ENCODE measurements at places on chromosomes 2 and 18.

DNA sequence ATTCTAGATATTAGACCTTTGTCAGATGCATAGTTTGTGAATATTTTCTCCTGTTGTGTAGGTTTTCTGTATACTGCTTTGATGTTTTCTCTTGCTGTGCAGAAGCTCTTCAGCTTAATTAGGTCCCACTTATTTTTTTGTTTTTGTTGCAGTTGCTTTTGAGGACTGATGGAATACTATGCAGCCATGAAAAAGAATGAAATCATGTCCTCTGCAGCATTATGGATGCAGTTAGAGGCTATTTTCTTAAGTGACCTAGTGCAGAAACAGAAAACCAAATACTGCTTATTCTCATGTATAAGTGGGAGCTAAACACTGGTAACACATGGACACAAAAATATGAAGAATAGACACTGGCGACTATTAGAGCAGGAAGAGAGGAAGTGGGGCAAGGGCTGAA lies 155.0 kb upstream of the HNMT start:
- no peak for DNase-seq

DNA sequence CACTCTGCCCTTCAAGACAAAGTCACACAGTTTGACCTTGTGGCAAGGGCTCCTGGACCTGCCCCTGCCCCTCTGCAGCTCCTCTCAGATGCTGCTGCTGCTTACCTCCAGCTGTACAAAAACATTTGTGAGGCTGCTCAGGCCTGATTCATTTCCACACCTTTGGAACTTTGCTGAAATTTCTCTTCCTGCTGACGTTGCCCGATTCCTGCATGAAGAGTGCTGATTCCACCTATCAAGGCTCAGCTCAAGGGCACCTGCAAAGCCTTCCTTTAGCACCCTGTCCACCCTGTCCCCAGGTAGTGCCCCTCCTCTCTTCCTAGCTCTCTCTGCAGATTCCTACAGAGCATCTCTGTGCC lies 738.3 kb upstream of the HS6ST1 start:
- no peak for DNase-seq

GRCh38 chr18:57050310-57050949 lies 96.5 kb upstream of the BOD1L2 start:
- DNase-seq = no peak

DNA sequence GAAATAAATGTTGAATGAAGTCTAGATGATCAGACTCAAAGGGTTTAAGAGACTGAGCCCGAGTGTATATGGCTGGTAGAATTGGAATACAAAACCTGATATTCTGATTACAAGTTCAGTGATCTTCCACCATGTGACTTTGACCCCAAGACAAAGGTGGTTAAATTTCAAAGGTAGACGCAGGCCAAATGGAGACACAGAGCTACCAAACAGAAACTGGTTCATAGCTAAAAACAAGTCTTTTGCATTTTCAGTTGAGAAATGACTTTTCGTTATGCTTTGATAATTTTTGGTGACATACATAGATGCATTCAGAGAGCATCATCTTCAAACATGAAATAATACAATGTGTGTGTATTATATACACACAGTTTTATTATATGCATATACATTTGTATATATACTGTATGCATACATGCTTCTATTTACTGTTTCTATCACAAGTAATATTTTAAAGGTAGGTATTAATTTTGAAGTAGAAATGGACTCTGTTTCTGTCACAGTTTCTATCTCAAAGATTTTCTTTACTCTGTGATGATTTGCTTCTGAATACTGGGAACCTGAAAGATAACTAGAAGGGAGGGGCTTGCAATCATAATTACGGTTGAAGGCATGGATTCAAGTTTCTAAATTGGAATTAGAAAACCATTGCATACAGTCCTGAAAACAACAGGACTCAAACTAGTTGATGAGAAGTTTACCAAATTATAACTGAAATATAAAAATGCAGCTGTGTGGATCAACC lies 142.3 kb downstream of the ABCA12 start:
- DNase-seq = no peak

DNA sequence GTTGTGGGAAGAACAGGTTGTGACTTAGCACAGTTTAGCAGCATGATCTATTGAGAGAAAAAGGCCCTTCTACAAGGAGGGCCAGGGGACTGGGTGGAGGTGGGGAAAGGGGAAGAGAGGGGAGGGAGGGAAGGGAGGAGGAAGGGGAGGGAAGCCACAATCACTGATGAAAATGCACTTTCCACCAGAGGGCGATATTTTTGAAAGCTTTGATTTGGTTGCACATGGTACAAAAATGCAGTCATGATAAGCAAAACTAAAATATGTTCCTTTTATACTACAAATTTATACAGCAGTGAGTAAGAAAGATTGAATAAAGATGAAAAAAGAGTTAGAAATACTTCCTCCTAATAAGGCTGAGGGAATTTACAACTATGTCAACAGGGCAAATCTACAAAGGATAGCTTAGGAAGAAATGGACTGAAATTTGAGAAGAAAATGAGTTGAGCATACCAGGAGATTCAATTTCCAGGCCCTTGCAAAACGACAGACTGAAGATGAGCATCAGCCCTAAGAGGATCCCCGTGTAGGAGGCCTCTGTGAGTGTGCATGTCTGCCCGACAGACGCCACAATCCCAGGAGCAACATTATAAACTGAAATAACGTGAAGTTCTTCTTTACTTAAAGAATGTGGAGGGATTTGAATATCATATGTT lies 17.2 kb downstream of the SH3YL1 start:
- peak; percentile 54 for DNase-seq

DNA sequence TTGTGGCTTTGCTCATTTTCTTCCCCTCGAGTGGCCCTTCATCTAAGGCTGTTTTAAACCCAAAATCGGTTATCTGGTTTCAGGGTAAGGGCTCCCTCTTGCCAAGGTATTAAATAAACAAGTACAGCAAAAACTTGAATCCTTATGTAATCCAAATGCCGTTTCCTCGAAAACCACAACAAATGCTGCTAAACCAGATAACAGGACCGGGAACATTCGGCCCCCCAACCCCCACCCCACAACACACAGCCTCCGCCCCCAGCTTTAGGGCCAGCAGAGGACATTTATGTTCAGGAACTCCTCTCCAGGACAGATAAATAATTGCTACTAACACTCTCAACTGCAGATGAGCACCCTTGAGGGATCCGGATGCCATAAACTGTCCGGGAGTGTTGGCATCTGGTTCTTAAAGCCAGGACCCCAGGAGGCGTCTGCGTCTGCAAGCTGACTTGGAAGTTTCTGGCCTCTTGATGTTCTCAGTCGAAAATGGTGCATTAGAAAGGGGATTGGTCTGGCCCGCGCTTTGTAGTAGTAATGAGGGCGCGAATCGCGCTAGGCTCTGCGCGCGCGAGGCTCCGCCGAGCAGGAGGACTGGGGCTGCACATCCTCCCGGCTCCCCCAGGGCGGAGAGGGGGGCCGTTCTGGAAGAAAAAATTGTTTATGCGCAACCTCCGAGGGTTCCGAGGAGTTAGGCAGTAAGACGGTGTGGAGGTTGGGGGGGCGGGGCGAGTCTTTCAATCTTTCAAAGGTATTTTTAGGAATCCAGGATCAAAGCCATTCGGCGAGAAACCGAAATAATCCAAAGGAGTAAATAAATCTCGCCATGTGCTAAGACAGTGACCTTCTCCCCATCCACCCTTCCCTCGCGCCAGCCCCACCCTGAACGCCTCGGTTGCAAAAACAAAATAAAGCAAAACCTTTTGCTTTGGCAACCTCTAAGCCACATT lies 3.9 kb upstream of the ID2 start:
- no peak for DNase-seq

- DNase-seq = no peak
Measured at GRCh38 chr2:160934263-160934662, 226.0 kb upstream of the TANK start.

DNA sequence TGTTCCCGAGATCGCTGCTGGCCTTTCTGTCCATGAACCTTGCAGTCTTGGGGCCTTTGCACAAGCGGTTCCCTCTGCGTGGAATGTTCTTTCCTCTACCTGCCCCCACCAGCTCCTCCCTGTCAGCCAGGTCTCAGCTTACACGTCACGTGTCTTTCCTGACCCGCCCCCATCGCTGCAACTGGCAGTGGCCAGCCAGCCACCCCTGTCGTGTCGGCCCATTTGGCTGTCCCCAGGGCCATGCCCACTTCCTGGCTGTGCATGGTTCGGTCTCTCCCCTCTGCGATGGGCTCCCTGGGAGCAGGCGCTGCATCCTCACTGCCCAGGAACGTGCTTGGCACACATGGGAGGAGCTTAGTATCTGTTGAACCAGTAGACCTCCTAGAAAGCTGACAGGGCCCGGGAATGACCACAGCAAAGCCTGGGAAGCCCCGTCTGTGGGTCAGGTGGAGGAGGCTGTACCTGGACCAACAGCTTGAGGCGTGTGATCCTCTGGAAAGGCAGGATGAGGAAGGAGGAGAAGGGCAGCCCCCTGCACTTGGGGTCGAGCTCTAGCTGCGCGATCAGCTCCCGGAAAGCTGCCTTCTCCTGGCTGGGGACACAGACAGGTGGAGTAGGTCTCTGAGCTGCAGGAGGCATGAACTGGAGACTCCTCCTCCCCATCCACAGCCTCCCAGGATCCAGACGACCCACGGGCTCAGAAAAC lies 21.0 kb downstream of the SNORC start:
- DNase-seq = no peak

DNA sequence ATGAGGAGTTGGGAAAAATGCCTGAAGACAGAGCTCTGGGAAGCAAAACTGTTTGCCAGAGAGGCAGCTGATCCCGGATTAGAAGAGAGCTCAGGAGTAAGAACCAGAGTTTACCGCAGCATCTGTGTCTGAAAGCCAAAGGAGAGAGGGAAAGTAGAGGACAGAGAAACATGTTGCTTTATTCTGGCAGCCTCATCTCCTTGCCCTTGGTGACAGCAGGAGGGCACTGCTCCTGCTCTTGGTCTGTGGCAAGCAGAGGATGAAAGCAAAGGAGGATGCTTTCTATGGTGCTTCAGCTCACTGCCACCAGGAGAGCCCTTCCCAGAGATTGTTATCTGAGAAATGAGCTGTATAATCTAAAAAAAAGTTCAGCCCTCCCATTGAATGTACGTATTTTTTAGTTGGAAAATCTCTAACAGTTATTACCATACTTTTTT lies 7.7 kb downstream of the SLC1A4 start:
- no peak for DNase-seq

DNA sequence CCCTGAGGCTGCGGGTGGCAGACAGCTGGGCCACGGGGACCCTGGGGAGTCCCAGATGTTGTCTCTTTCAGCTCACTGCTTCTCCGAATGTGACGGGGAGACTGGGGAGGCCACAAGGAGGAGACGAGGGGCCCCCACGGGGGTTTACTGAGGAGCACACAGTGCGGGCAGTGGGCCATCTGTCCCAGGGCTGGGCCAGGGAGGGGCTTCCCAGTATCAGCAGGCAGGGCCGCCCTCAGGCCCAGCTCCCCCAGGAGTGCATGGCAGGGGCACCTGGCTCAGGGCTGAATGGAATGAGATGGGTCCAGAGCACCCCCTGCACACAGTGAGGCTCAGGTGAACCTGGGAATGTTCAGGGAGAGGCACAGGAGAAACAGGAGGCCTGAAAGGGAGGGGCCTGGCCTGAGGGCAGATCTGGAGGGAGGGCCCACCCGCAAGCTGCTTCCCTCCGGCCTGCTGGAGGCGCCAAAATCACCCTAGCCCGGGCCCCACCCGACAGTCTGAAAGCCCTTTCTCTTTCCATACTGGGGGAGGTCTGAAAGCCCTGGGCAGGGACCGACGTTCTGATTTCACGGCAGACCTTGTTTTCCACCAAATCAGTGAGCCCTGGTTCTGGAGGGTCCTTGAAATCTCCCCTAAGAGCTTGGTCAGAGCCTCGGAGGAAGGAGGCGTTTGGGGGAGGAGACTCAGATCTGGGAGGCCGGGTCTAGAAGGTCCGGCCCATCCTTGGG lies 35.5 kb upstream of the PTMA start:
- DNase-seq = no peak

- no peak for DNase-seq
Measured at GRCh38 chr2:238260883-238261282, 21.0 kb upstream of the HES6 start.

DNA sequence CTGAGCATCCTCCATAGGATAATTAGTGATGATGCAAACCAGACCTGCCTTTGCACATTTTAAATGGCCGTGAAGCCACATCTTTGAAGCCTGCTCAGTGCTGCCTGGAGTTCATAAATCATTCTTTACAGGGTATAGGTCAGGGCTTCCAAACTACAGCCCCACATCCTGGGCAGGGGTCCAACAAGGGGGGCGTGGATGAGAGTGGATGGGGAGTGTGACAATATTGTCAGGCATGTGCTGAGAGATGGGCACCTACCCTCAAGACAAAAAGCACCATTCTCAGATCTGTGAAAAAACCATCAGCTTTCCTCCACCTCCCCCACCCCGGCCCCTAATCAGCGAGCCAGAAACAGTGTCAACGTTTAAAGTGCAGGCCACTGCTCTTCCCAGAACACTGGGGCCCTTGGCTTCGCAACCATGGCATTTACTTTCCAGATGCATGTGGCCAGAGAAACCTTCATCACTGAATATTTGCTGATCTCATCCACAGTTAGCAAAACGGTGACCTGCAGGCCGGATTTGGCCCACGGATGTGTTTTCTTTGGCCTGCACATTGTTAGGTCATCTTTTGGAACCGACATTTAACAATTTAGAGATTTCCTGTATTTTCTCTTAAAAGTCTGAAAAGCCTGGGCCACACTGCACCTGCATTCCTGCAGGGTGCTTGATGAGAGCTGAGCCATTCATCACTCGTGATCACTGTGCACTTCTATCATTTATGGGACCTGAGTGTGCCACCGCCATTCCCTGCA lies 130.7 kb downstream of the ANKRD44 start:
- no peak for DNase-seq

GRCh38 chr2:207291625-207292252 lies 126.0 kb upstream of the KLF7 start:
- no peak for DNase-seq

GRCh38 chr2:129904532-129905446 lies 74.7 kb upstream of the RAB6C start:
- DNase-seq = no peak

DNA sequence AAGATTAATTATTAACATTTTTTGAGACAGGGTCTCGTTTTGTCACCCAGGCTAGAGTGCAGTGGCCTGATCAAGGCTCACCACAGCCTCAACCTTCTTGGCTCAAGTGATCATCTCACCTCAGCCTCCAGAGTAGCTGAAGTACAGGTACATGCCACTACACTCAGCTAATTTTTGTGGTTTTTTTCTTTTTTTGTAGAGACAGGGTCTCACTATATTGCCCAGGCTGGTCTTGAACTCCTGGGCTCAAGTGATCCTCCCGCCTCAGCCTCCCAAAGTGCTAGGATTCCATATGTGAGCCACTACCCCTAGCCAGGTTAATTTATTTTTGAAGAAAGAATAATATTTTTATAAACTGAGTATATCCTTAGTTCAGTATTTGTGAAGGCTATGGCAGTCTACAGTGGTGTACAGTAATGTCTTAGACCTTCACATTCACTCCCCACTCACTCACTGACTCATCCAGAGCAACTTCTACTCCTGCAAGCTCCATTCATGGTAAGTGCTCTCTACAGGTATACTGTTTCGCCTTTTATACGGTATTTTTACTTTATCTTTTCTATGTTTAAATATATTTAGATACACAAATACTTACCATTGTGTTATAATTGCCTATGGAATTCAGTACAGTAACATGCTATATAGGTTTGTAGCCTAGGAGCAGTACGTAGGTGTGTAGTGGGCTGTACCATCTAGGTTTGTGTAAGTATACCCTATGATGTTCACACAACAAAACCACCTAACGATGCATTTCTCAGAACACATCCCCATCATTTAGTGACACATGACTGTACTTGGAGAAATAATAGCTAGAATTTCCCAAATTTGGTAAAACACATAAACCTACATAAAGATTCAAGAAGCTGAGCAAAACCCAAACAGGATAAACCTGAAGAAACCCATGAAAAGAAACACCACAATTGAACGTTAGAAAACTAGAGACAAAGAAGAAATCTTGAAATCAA lies 38.6 kb downstream of the MGAT4A start:
- DNase-seq = no peak

Measured in AG09309 (cell line).